ENCODE measurements at places on chromosomes 12 and 14.

- H3K4me3 ChIP-seq, result no peak overlapping the region
- H3K36me3 ChIP-seq, result no peaks in the 10 kb centered on the region
- no peak overlapping the region for H3K27ac ChIP-seq
- no peaks in the 10 kb centered on the region for H3K27me3 ChIP-seq
- no peak for DNase-seq
These were observed 42.9 kb upstream of the ANKS1B start for GRCh38 chr12:100027671-100028070.

GRCh38 chr14:91095178-91095577 is 18.7 kb upstream of the DGLUCY start:
- H3K4me3 ChIP-seq, result no peak overlapping the region
- H3K4me1 ChIP-seq, result no peaks in the 10 kb centered on the region
- no peaks in the 10 kb centered on the region for H3K36me3 ChIP-seq
- DNase-seq, result no peak
- H3K27ac ChIP-seq, result no peak overlapping the region

DNA sequence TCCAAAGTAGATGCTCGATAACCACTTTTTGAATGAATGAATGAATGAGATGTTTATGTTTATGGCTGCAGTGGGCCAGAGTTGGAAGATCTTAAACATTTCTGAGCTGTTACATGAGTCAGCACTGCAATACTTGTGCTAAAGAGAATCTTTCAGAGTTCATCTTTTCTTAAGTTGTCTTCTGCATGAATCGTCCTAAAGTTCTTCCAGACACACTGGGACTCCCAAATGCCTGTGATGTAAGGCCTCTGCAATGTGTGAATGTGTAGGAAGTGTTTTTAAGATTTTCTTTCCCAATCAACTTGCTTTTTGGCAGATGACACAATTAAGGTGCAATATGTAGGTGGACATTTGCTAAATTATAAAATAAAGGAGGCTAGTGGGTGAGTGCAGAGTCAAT is 50.3 kb upstream of the TRIM9 start:
- no peak for DNase-seq
- no peak overlapping the region for H3K27ac ChIP-seq
- H3K36me3 ChIP-seq, result no peaks in the 10 kb centered on the region
- no peaks in the 10 kb centered on the region for H3K27me3 ChIP-seq
- H3K4me1 ChIP-seq, result no peaks in the 10 kb centered on the region

- H3K4me1 ChIP-seq, result no peaks in the 10 kb centered on the region
- no peak for DNase-seq
- no peaks in the 10 kb centered on the region for H3K36me3 ChIP-seq
- H3K27me3 ChIP-seq, result no peaks in the 10 kb centered on the region
These were observed 1.3 kb downstream of the TMEM116 start for GRCh38 chr12:112011685-112012084.

GRCh38 chr12:52865090-52865944 is 16.5 kb upstream of the KRT78 start:
- no peaks in the 10 kb centered on the region for H3K36me3 ChIP-seq
- DNase-seq, result peak; percentile 63
- H3K4me3 ChIP-seq, result no peak overlapping the region
- no peaks in the 10 kb centered on the region for H3K27me3 ChIP-seq
- no peak overlapping the region for H3K27ac ChIP-seq

GRCh38 chr14:99654235-99654985 is 9.5 kb downstream of the HHIPL1 start:
- H3K27me3 ChIP-seq, result no peaks in the 10 kb centered on the region
- no peak for DNase-seq
- H3K4me3 ChIP-seq, result no peak overlapping the region
- H3K36me3 ChIP-seq, result no peaks in the 10 kb centered on the region
- H3K27ac ChIP-seq, result no peak overlapping the region

- peaks cover under 1% of the 10 kb centered on the region for H3K36me3 ChIP-seq
- no peak overlapping the region for H3K27ac ChIP-seq
- no peaks in the 10 kb centered on the region for H3K27me3 ChIP-seq
- no peak overlapping the region for H3K4me3 ChIP-seq
- no peak for DNase-seq
- peaks cover 29% of the 10 kb centered on the region for H3K4me1 ChIP-seq
These were observed 17.0 kb downstream of the NID2 start for GRCh38 chr14:52051871-52052270.

- DNase-seq, result no peak
- H3K4me1 ChIP-seq, result peaks cover 1% of the 10 kb centered on the region
- no peak overlapping the region for H3K4me3 ChIP-seq
- no peak overlapping the region for H3K27ac ChIP-seq
- no peaks in the 10 kb centered on the region for H3K27me3 ChIP-seq
These were observed 4.1 kb downstream of the CYP46A1 start for GRCh38 chr14:99688210-99688581.

DNA sequence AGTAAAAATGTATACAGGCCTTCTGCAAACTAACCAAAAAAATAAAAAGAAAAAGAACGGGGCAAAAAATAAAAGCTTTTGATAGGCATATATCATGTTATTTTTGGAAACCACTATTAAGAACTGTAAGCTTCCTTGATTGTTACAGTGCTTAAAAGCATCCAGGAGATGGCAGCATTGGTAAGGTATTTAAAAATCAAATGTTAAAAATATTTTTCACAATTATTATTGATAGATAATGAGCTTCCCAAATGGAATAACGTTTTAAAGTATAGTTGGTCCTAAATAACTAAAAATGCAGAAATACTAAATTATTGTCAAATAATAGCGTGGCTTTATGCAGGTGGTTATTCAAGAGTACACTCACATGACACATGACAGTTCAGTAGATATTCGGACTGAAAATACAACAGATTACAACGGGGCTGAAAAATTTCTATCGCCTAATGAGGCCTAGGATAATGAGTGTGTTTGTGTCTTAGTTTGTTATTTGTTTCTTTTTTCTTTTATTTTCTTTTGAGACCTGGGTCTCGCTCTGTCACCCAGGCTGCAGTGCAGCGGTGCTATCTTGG is 127.2 kb upstream of the ATF7IP start:
- no peak overlapping the region for H3K4me3 ChIP-seq
- no peaks in the 10 kb centered on the region for H3K27me3 ChIP-seq
- peak overlapping the region; percentile 71 for H3K27ac ChIP-seq
- DNase-seq, result no peak
- no peaks in the 10 kb centered on the region for H3K4me1 ChIP-seq

GRCh38 chr12:110754101-110754793 is 11.6 kb upstream of the PPP1CC start:
- no peaks in the 10 kb centered on the region for H3K36me3 ChIP-seq
- H3K27me3 ChIP-seq, result no peaks in the 10 kb centered on the region
- no peaks in the 10 kb centered on the region for H3K4me1 ChIP-seq
- DNase-seq, result no peak
- no peak overlapping the region for H3K4me3 ChIP-seq
- H3K27ac ChIP-seq, result no peak overlapping the region

- H3K27ac ChIP-seq, result peak overlapping the region; percentile 67
- H3K36me3 ChIP-seq, result peaks cover 25% of the 10 kb centered on the region
- H3K4me1 ChIP-seq, result peaks cover 15% of the 10 kb centered on the region
- H3K27me3 ChIP-seq, result no peaks in the 10 kb centered on the region
These were observed 50.5 kb downstream of the KITLG start for GRCh38 chr12:88529531-88530488.

DNA sequence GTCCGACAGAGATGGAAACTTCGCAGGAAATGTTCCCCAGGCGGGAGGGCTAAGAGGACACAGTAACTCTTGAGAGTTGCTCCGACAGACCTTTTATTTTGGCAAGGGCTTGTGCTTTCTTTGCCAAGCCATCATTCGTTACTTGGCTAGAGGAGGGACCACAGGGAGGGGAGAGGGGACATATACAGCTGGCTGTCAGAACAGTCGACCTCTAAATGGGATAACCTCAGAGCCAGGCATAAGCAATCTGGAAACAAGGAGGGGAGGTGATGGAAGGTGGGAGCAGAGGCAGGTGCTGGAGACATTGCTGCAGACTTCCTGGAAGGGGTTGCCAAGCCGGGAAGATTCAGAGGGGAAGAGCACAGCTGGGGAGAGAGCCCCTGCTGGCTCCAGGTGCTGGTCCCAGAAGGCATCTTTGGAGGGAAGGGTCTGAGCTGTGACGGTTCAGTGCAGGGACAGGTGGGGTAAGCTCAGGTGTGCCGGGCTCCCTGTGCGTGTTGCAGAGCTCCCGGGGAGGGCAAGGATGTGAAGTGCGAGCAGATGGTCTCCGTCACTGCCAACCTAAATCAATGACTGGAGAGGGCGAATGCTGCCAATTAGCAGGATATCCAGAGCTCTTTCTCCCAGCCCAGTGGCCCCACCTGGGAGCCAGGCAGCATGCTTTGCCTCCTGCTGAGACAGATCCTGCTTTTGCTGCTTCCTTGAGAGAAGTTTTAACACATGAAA is 50.1 kb downstream of the CHST11 start:
- H3K4me3 ChIP-seq, result no peak overlapping the region
- peaks cover 16% of the 10 kb centered on the region for H3K4me1 ChIP-seq
- DNase-seq, result no peak
- no peaks in the 10 kb centered on the region for H3K27me3 ChIP-seq
- no peak overlapping the region for H3K27ac ChIP-seq
- H3K36me3 ChIP-seq, result no peaks in the 10 kb centered on the region

DNA sequence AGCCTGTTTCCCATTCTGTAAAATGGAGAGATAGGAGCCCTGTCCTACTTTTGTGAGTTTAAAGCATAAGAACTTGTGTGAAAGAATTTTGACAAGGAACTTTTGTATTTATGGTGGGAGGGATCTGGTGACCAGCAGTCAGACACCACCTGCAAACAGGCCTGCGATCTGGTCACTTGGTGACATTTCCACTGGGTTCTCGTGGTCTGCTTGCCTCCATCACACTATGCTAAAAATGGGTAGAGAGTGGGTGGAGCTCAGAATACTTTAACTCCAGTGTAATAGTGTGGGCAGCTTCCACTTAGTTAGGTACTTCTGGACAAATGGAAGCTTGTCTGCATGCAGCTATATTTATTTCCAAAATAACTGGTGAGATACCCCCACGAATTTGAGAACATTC is 26.5 kb upstream of the PLXNC1 start:
- H3K27me3 ChIP-seq, result no peaks in the 10 kb centered on the region
- no peak overlapping the region for H3K27ac ChIP-seq
- no peak for DNase-seq
- no peak overlapping the region for H3K4me3 ChIP-seq

GRCh38 chr12:24719293-24719721 is 229.6 kb downstream of the BCAT1 start:
- H3K36me3 ChIP-seq, result no peaks in the 10 kb centered on the region
- DNase-seq, result no peak
- no peak overlapping the region for H3K4me3 ChIP-seq
- H3K27me3 ChIP-seq, result no peaks in the 10 kb centered on the region

DNA sequence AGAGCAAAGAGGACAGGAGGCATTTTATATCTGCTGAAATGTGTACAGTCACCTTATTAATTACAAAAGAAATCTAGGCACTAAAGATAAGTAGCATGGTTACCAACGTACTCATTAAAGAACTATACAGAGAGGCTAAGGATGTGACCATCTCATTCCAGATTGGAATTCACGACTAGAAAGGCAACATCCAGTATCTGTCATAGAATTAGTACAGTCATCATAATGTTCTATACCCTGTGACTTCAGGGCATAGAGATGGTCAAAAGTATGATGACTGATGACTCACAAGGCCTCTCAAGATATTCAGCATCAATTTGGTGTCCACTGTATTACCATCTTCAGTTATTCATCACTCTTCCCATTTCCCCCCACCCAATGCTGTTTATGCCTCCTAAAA is 144.0 kb upstream of the PLEKHG7 start:
- no peak for DNase-seq
- H3K4me1 ChIP-seq, result peaks cover 16% of the 10 kb centered on the region
- H3K36me3 ChIP-seq, result no peaks in the 10 kb centered on the region
- no peak overlapping the region for H3K4me3 ChIP-seq

GRCh38 chr12:102960766-102961465 is 3.4 kb downstream of the ASCL1 start:
- H3K4me3 ChIP-seq, result no peak overlapping the region
- H3K27ac ChIP-seq, result no peak overlapping the region
- H3K4me1 ChIP-seq, result no peaks in the 10 kb centered on the region
- peaks cover 85% of the 10 kb centered on the region for H3K27me3 ChIP-seq

- no peaks in the 10 kb centered on the region for H3K27me3 ChIP-seq
- H3K4me1 ChIP-seq, result no peaks in the 10 kb centered on the region
- no peak for DNase-seq
- H3K27ac ChIP-seq, result no peak overlapping the region
These were observed 791.6 kb downstream of the DIO2 start for GRCh38 chr14:79419571-79420327.

DNA sequence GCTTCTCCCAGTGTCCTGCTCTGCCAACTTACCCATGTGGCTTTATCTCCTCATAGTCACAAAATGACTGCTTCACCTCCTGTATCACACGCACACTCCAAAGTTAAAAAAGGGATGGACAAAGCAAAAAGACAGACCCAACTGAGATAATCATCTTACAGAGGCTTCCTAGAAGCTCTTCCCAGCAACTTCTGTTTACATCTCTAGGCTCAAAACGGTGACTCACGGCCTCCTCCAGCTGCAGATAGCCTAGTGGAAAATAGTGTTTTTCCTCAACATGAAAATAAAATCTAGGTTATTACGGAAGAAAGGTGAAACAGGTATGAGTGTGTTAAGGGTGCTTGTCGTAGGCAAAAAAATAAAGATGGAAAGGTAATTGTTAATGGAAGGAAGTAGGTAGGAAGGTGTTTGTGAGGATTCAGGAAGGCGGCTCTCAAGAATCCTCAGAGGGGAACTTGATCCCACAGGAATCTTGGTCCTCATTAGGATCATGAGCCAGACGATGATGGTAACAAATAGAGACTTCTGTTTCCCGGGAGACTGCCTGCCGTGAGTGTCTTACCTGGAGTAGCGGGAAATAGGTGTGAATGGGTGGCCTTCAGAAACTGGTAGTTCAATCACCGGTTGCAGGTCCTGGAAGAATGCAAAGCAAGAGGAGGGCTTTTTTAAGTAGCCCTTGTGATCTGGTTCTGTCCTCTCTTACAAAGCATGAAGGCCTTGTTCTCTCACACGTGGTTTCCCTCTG is 487.5 kb upstream of the TMEM132C start:
- H3K36me3 ChIP-seq, result no peaks in the 10 kb centered on the region
- no peak overlapping the region for H3K4me3 ChIP-seq
- no peaks in the 10 kb centered on the region for H3K4me1 ChIP-seq
- H3K27me3 ChIP-seq, result no peaks in the 10 kb centered on the region
- no peak overlapping the region for H3K27ac ChIP-seq

GRCh38 chr14:68139431-68140075 is 320.0 kb downstream of the RAD51B start:
- no peak overlapping the region for H3K4me3 ChIP-seq
- DNase-seq, result no peak
- H3K36me3 ChIP-seq, result no peaks in the 10 kb centered on the region
- H3K27ac ChIP-seq, result peak overlapping the region; percentile 73

DNA sequence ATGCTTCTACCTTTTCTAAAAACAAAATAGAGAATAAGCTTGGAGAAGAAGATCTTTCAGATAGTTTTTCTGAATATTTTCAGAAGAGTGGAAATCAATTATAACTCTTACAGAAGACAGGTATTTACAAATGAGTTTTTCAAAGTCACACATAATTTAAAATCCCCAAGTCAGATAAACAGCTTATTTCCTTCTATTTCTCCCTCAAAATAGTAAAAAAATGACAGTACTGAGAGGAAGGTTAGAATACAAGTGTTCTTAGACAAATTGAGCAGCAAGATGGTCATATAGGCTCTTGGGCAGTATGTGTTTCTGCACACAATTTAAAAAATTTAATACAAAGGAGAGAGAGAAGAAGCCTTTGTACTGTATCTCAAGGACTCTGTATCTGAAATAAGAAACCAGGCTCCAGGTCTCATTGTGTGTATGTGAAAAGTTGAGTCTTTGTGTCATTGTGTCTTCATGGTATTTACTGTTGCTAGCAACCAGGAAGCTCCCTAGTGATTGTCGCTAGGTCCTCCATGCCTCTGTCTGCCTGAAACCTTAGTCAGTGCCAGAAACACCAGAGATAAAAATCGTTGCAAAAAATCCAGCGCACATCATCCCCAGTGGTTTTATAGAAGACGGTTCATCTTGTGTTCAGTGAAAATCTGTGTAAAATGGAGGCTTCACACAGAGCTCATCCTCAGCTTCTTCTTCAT is 12.9 kb upstream of the TUBA1A start:
- no peak overlapping the region for H3K27ac ChIP-seq
- DNase-seq, result no peak
- H3K36me3 ChIP-seq, result no peaks in the 10 kb centered on the region
- peaks cover 43% of the 10 kb centered on the region for H3K4me1 ChIP-seq
